ENCODE measurements at places on chromosomes 2 and 18. TPM values are rescaled to one million over a fixed set of nuclear protein-coding genes. Genes with fewer than 3 reads are reported as not detected.

GRCh38 chr18:43847164-43848091 is 570.1 kb upstream of the SYT4 start:
- no peaks in the 10 kb centered on the region for H3K36me3 ChIP-seq
- no peak overlapping the region for H3K27ac ChIP-seq
- no peaks in the 10 kb centered on the region for H3K27me3 ChIP-seq
- H3K4me3 ChIP-seq, result no peak overlapping the region
- H3K4me1 ChIP-seq, result no peaks in the 10 kb centered on the region

DNA sequence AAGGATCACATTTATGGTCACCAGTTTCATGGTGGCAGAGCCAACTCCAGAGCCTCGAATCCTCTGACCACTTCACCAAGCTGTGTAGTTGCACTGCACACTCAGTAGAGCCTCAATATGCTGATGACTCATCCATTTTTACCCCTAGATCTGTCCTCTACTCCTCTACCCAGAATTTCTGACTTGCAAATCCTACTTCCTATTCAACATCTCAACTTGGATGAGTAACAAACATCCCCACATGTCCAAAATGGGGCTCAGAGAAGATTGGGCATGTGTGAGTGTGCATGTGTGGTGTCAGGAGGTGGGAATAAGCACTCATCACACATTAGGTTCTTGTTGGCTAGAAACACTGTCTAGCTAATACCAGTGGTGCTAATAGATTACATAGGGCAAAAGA is 57.8 kb upstream of the IGFBP2 start:
- DNase-seq, result no peak
- no peak overlapping the region for H3K27ac ChIP-seq

- peaks cover 3% of the 10 kb centered on the region for H3K4me1 ChIP-seq
- H3K4me3 ChIP-seq, result no peak overlapping the region
- H3K36me3 ChIP-seq, result no peaks in the 10 kb centered on the region
- DNase-seq, result no peak
- H3K27ac ChIP-seq, result no peak overlapping the region
Observed at GRCh38 chr2:85678377-85678776, 10.4 kb upstream of the SFTPB start.

GRCh38 chr18:22822841-22823508 is 110.2 kb upstream of the RBBP8 start:
- H3K4me3 ChIP-seq, result no peak overlapping the region
- H3K36me3 ChIP-seq, result no peaks in the 10 kb centered on the region
- no peaks in the 10 kb centered on the region for H3K4me1 ChIP-seq
- peaks cover 9% of the 10 kb centered on the region for H3K27me3 ChIP-seq

DNA sequence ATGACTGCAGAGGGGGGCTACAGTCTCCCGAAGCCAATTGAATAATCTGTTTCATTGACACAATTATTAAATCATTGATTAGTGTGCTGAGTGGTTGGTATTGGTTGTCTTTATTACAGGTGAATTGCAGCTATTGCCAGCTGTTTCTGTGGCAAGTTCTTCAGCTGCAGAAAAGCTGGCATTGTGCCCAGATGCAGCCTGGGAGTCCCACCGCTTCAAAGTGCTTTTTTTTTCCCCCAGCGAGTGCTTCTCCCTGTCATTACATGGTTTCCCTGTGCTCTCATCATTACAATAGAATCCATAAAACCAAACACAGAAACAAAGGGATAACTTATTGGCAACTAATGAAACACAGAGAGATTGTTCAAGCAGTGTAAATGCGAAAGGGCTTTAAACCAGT is 164.7 kb downstream of the GRB14 start:
- no peaks in the 10 kb centered on the region for H3K4me1 ChIP-seq
- no peak overlapping the region for H3K27ac ChIP-seq
- H3K4me3 ChIP-seq, result no peak overlapping the region
- no peaks in the 10 kb centered on the region for H3K36me3 ChIP-seq
- no peaks in the 10 kb centered on the region for H3K27me3 ChIP-seq

- H3K27me3 ChIP-seq, result no peaks in the 10 kb centered on the region
- H3K36me3 ChIP-seq, result peaks cover 13% of the 10 kb centered on the region
- no peak for DNase-seq
- peaks cover 20% of the 10 kb centered on the region for H3K4me1 ChIP-seq
- H3K27ac ChIP-seq, result peak overlapping the region; percentile 76
Observed at GRCh38 chr2:197113275-197113711, 186.8 kb upstream of the PGAP1 start.

DNA sequence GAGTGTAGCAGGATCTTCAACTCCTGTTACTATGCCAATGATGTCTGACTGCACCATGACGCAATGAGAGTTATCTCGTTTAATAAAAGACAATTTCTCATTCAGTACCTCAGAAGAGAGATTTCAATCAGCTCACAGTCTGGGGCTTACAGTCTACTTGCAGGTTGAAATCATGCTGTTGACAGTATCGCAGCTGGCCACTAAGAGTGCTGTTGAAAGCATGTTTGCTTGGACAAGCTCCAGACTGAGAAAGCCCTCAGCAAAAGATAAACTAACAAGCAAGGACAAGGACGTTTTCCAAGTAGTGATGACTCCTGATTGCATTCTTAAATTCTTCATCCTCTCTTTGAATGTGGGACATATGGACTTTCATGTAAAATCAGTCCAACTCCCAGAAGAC is 145.2 kb upstream of the SYT4 start:
- no peak for DNase-seq
- no peaks in the 10 kb centered on the region for H3K36me3 ChIP-seq
- no peak overlapping the region for H3K27ac ChIP-seq
- no peaks in the 10 kb centered on the region for H3K27me3 ChIP-seq
- no peaks in the 10 kb centered on the region for H3K4me1 ChIP-seq
- no peak overlapping the region for H3K4me3 ChIP-seq

- no peak overlapping the region for H3K4me3 ChIP-seq
- no peaks in the 10 kb centered on the region for H3K36me3 ChIP-seq
- peaks cover 5% of the 10 kb centered on the region for H3K27me3 ChIP-seq
- no peak overlapping the region for H3K27ac ChIP-seq
- H3K4me1 ChIP-seq, result peaks cover 6% of the 10 kb centered on the region
Observed at GRCh38 chr2:226410247-226410835, 389.3 kb downstream of the IRS1 start.

- DNase-seq, result no peak
- H3K4me3 ChIP-seq, result no peak overlapping the region
- H3K27ac ChIP-seq, result no peak overlapping the region
- H3K36me3 ChIP-seq, result no peaks in the 10 kb centered on the region
- H3K4me1 ChIP-seq, result peaks cover 15% of the 10 kb centered on the region
Observed at GRCh38 chr18:67385455-67385854, 131.1 kb downstream of the DSEL start.

GRCh38 chr18:77077941-77078689 is 54.5 kb downstream of the MBP start:
- H3K4me3 ChIP-seq, result no peak overlapping the region
- no peaks in the 10 kb centered on the region for H3K27me3 ChIP-seq
- peak overlapping the region; percentile 39 for H3K27ac ChIP-seq
- peaks cover 10% of the 10 kb centered on the region for H3K36me3 ChIP-seq
- no peak for DNase-seq

GRCh38 chr2:25379535-25379934 is 37.8 kb upstream of the DNMT3A start:
- no peak overlapping the region for H3K4me3 ChIP-seq
- no peak overlapping the region for H3K27ac ChIP-seq
- no peaks in the 10 kb centered on the region for H3K27me3 ChIP-seq
- peaks cover 27% of the 10 kb centered on the region for H3K4me1 ChIP-seq

GRCh38 chr2:236178890-236179235 is 10.7 kb upstream of the GBX2 start:
- DNase-seq, result no peak
- no peak overlapping the region for H3K27ac ChIP-seq
- H3K4me1 ChIP-seq, result peaks cover 7% of the 10 kb centered on the region
- H3K27me3 ChIP-seq, result peaks cover 69% of the 10 kb centered on the region

DNA sequence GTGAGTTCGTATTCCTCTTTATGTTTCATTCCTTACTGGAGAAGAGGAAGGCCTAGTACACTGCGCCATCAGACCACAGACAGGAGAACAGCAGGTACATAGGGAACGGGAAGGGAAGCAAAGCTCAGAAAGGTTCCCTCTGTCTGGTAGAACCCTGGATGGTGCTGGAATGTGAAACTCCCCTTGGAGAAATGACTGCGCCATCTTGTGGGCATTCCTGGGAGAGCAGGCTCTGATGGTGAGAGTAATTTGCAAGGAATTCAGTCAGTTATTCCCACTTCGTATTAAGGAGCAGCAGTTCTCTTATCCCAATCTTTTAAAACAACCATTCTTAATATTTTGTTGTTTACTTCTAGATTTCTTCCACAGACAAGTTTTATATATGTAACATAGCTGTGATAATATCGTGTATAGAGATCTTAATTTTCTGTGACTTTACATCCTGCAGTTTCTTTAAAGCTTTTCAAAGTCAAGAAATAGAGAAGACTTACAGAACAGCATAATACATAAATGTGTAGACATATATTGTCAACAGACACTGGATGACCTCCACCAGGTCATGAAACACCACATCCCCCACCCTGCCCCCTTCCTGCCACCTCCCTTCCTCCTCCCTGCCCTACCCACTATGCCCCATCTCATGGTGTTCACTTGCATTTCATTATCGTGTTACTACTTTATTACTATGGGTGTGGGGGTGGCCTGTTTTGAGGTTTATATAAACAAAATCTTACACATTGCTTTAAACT is 83.9 kb downstream of the ARHGEF4 start:
- DNase-seq, result peak; percentile 69
- H3K27ac ChIP-seq, result no peak overlapping the region
- no peaks in the 10 kb centered on the region for H3K36me3 ChIP-seq
- H3K27me3 ChIP-seq, result peaks cover 12% of the 10 kb centered on the region
- no peaks in the 10 kb centered on the region for H3K4me1 ChIP-seq
- no peak overlapping the region for H3K4me3 ChIP-seq

DNA sequence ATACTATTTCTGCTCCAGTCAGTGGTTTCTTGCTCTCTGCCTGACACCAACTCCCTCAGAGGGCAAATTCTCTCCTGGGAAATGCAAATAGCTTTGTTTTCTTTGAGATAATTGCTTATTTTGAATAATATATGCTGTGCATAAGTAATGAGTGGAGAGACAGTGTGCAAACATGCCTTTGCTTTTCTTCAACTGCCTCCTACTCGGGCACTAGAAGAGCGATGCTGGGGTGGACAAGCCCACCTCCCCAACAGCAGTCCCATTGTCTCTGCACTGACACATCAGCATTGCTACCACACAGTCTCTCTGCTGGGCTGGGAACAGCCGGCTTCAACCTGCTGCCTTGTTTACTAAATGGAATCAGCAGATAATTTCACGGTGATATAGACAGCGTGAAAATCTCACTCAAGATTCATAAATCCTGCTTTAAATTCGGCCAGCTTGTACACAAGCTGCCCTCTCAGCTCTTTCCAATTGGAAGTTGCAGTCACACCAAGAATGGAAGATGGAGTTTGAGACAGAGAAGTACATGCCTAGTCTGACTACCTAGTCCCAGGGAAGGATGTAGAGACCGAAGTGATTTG is 694.5 kb downstream of the TDRD15 start:
- DNase-seq, result no peak
- no peak overlapping the region for H3K27ac ChIP-seq
- H3K27me3 ChIP-seq, result no peaks in the 10 kb centered on the region
- no peaks in the 10 kb centered on the region for H3K4me1 ChIP-seq

DNA sequence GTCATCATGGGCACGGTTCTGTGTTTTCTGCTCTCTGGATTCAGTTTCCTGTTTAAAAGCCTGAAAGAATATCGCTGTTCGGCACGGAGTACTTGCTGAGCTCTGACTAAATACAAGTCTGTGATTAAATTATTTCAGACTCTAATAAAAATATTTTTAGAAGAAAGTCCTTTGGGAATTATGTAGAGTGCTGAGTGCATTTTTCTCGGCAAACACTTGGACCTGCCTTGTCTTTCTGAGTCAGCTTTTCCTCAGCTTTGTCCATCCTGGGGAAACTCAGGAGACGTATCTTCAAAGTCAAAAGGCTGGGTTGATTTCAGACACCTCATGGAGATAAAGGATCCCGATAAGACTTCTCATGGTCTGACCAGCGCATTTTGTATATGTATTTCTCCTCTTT is 45.9 kb downstream of the IL1R2 start:
- H3K27ac ChIP-seq, result no peak overlapping the region
- no peak for DNase-seq
- no peak overlapping the region for H3K4me3 ChIP-seq
- H3K4me1 ChIP-seq, result peaks cover 33% of the 10 kb centered on the region
- H3K36me3 ChIP-seq, result no peaks in the 10 kb centered on the region
- H3K27me3 ChIP-seq, result peaks cover 12% of the 10 kb centered on the region

- no peak overlapping the region for H3K27ac ChIP-seq
- no peak for DNase-seq
- peaks cover 16% of the 10 kb centered on the region for H3K27me3 ChIP-seq
Observed at GRCh38 chr18:32258558-32259204, 68.8 kb downstream of the MEP1B start.

DNA sequence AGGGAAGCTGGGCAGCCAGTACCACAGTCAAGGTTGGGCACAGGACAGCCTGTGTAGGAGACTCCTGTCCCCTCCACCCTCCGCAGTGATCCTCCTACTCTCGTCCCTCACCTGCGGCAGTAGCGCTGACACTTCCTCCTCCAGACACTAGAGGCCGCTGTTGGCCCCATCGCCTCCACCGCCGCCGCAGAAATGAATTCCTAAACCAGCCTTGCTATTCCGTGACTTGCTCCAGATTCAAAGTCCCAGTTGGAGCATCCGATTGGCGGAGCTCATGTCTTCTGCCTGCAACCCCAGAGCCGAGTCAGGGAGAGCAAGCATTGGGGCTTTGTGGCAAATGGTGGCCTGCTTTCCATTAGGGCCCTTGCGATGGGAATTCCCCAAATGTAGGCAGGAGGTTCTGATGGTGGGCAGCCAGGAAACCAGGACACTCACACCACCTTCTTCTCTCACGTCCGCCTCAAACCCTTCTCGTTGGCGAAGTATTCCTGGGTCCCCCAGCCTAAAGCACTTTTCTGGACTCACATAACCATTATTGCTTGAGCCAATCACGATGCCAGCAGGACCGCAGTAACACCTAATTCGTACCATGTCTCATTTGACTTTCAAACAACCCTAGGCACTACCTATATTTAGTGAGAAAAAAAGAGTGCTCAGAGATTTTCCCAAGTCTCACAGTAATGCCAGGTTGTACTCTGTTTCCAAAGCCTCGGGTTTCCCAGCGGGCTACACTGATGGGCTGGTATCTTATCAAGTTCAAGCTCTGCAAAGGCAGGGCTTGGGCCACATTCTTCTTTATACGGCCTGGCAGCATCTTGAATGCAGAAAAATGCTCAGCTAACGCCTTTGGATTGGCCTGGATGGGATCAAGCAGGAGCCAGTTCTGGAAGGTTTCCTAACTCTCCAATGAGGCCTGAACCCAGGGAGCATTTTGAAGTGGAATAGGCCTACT is 1.2 kb upstream of the DNAJB2 start:
- H3K36me3 ChIP-seq, result peaks cover 16% of the 10 kb centered on the region
- H3K4me1 ChIP-seq, result peaks cover 42% of the 10 kb centered on the region
- H3K4me3 ChIP-seq, result peak overlapping the region; percentile 70
- H3K27me3 ChIP-seq, result no peaks in the 10 kb centered on the region

- no peak overlapping the region for H3K27ac ChIP-seq
- H3K4me1 ChIP-seq, result no peaks in the 10 kb centered on the region
- DNase-seq, result no peak
- H3K4me3 ChIP-seq, result no peak overlapping the region
- H3K36me3 ChIP-seq, result no peaks in the 10 kb centered on the region
- H3K27me3 ChIP-seq, result peaks cover 4% of the 10 kb centered on the region
Observed at GRCh38 chr2:133676392-133677130, 108.3 kb upstream of the NCKAP5 start.

The TRABD2A gene
- 30.1 TPM for total RNA-seq

The CAVIN2 gene
- not detected for total RNA-seq

The CCL20 gene
- total RNA-seq, result 72.0 TPM

The B3GNT2 gene
- 26.9 TPM for total RNA-seq

The CDH19 gene
- not detected for total RNA-seq

The C2orf72 gene
- total RNA-seq, result 0.34 TPM

The GAL3ST2 gene
- total RNA-seq, result 0.93 TPM

The ADAM23 gene
- 1.8 TPM for total RNA-seq

The ITPRIPL1 gene
- 30.2 TPM for total RNA-seq

The CPO gene
- not detected for total RNA-seq

The LHCGR gene
- total RNA-seq, result not detected

Measured in activated CD4-positive, alpha-beta memory T cell treated with anti-CD3 and anti-CD28 coated beads for 36 hours (primary cell).